ENCODE measurements at places on chromosomes 12 and 14. TPM values are rescaled to one million over a fixed set of nuclear protein-coding genes. Genes with fewer than 3 reads are reported as not detected.
A peak's percentile ranks its signal among the peaks of the same experiment; 100 is the strongest.

DNA sequence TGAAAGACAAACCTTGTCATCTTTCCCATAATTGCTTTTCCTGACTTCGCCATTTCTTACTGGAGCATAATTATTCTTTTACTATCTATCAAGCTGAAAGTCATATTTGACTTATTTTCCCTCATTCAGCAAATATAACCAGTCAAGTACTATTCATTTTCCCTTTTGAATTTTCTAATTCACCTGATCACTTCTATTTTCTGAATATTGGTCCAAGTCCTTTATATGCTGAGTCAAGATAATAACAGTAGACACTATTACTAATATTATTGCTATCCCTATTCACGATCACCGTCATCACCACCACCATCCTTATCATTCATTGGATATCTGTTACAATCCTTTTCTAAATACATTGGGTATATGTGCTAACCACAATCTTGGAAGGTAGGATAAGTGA, 728.0 kb downstream of the NOVA1 start:
- DNase-seq: no peak

DNA sequence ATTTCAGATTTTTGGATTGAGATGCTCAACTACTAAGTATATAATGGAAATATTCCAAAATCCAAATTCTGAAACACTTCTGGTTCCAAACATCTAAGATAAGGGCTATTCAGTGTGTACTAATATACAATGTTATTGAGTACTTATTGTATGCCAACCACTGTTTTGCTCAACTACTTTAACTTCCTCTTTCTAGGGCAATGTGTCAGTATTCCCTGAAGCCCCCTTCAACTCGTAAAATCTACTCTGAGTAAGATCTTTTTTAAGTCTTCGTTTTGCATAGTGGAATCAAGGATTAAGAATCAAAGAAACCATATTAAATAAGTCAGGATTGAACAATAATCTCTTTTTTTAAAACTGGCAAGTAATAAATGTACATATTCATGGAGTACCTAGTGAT, 45.5 kb downstream of the SPATA7 start:
- no peak for DNase-seq

R3HDM2 gene
- total RNA-seq: 39.6 TPM

DNA sequence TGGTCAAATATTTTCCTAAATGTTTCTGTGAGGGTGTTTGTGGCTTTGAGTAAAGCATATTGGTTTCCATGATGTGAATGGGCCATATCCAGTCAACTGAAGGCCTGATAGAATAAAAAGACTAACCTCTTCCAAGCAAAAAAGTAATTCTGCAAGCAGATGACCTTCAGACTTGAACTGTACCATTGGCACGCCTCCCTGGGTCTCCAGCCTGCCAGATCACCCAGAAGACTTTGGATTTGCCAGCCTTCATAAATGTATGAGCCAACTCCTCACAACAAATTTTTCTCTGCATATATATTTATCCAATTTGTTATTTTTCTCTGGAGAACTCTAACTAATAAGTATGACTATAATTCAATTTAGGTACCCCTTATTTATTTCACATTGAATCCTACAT, 190.3 kb downstream of the KIF21A start:
- no peak for DNase-seq

TMTC2 gene
- total RNA-seq: 0.72 TPM

RNASE3 gene
- not detected for total RNA-seq

DNA sequence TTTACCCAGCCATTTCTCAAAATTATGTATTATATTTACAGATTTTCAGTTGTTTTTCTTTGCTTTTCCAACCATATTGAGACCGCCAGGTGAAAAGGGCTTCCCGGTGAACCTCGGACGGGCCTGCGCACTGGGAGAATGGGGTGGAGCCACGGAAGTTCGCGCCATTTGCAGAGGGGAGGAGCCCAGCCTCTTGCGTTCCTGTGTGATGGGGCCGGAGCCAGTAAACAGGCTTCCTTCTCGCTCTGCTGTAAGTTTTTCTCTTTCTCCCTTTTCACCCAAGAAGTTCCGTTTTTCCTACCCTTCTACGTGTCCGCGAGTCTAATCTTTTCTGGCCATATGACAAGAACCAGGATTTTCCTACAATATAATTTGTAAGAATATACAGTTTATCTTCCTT, 1108.8 kb upstream of the SEL1L start:
- no peak for DNase-seq

DNA sequence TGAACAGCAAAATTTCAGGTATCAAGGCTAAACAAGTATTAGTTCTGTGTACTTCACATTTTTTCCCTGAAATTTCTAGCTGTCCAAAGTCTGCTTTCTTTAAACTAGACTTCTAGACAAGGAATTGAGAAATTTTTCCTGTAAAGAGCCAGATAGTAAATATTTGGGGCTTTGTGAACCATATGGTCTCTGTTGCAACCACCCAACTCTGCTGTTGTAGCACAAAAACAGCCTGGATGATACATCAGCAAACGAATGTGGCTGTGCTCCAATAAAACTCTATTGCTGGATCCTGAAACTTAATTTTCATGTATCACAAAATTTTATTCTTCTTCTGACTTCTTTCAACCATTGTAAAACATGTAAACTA, 96.0 kb upstream of the SLC38A4 start:
- peak; percentile 19 for DNase-seq

KRT8 gene
- total RNA-seq: 41.4 TPM

DNA sequence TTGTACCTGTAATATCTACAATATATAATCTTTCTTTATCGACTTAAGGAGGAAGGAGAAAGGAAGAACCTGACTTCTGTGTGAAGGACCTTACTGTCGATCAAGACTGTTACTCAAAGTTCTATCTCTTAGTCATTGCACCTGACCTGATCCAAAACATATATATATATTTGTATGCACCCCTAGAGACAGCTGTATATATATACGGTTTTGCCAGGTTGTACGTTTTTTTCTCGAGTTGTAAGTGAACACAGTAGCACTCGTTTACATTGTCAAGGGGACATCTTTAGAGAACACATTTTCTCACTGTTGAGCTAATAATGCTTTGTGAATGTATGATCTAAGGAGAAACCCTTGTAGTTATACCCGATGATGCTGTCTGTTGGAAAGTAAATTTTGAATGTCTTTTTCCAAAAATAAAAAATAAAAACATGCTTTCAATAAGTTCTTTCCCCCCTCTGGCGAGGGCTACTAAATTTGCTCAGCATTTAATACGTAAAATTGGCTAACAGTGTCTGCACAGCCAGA, 536 bp upstream of the SLC35E3 start:
- DNase-seq: no peak

CLEC1B gene
- total RNA-seq: not detected

GRCh38 chr12:106865683-106866082, 90.0 kb upstream of the TMEM263 start:
- DNase-seq: no peak

CLEC4A gene
- total RNA-seq: 0.18 TPM

VTI1B gene
- 173 TPM for total RNA-seq

GRCh38 chr12:104490850-104491249, 34.1 kb downstream of the CHST11 start:
- no peak for DNase-seq

B4GALNT3 gene
- not detected for total RNA-seq

DNA sequence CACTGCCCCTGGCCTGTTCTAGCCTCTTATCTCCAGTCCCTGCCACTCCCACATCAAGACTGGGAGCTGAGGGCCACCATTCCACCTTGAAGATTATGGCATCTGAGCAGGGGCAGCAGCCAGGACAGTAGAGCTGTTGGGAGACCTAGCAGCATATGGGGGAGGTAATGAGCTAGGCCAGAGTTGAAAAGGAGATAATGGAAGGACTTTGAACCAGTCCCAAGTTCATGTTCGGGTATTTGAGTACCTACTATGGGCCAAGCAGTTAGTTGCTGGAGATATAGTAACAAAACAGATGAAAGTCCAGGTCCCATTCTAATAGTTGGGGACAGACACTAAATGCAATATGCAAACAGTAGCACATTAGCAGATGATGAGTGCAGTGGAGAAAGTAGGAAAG, 151.5 kb downstream of the PLXNC1 start:
- no peak for DNase-seq

LRRC43 gene
- not detected for total RNA-seq

- no peak for DNase-seq
Observed at GRCh38 chr14:79852950-79853744, 358.2 kb downstream of the DIO2 start.

- no peak for DNase-seq
Observed at GRCh38 chr14:69980457-69981425, 101.5 kb downstream of the SMOC1 start.

- no peak for DNase-seq
Observed at GRCh38 chr12:6612247-6612646, 5.1 kb upstream of the CHD4 start.

RNF41 gene
- total RNA-seq: 67.5 TPM

RPL10L gene
- not detected for total RNA-seq

SAMD15 gene
- total RNA-seq: 1.5 TPM

DNA sequence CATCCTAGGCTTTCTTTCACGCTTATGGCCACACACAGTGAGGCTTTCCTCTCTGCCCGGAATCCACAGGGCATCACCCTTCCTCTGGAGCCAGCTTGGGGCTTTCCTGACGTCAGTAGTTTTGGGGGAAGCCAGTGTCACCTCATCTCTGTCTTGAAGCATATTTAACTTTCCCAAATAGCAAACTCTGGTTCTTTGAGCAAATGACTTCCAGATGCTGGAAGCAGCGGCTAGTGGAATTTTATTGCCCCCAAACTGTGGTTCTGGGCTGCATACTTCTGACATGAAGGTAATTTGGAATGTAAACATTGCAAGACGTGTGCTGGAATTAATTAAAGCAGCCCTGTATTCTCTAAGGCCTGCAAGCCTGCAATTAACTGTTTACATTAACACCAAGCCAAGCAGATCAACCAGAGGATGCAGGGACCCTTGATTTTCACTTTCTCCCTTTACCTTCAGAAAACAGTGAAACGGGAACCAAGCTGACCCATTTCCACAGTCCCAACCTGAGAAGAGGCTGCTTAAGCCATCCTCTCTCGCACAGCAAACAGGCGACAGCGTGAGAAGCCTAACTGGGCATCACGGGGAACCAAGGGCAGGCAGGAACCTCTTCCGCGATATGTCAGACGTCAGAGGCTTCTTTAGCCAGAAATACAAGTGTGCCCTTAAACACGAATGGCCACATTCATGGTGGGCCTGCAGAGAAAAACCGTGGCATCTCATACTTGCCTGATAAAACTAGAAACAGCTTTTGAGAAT, 258.4 kb downstream of the CACNA1C start:
- DNase-seq: peak; percentile 77

SYCP3 gene
- total RNA-seq: not detected

- DNase-seq: no peak
Observed at GRCh38 chr14:21974741-21975140, 301.1 kb upstream of the OR4E1 start.

DNA sequence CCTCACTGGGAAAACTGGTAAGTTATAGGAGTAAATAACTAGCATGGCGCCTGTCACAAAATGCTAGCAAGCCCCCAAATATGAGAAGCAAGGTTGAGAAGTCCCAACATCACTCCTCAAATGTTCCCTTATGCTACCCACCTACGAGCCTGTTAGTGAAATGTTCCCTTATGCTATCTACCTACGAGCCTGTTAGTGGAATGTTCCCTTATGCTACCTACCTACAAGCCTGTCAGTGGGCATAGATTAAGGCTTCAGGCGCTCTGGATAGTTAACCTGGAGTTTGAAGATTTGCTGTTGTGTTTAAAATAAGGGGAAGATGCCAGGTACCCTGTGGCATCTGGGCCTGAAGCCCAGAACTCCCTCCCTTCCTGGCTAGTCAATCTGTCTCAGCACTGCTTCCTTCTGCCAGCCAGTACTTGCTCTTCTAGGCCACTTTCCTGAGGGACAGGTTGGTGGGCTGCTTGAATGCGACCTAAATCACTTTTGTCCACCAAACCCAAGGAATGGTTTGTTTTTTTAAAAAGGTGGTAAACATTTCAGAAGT, 67.1 kb upstream of the SINHCAF start:
- no peak for DNase-seq

- DNase-seq: no peak
Observed at GRCh38 chr12:66602483-66603143, 76.3 kb downstream of the GRIP1 start.

PPP1R1A gene
- not detected for total RNA-seq

DNA sequence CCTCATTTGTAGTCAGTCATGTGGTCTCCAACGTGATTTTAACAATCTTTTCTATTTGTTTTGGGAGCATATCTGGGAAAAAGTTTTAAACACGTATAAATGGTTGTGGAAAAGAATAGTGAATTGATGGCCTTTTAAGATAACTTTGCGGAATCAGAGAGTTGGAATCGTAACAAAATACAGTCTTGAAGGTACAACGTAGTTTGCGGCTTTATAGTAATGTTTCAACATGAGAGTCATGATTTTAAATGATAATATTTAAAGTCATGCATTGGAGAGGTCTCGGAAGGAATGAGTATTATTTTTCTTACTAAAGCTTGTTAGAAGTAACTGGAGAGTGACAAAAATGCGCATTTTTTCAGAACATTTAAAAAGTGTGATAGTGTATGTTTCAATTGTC, 1.6 kb downstream of the AEBP2 start:
- DNase-seq: no peak

- DNase-seq: no peak
Observed at GRCh38 chr12:4899364-4899763, 10.3 kb upstream of the KCNA1 start.

FNTB gene
- 14.1 TPM for total RNA-seq

DNA sequence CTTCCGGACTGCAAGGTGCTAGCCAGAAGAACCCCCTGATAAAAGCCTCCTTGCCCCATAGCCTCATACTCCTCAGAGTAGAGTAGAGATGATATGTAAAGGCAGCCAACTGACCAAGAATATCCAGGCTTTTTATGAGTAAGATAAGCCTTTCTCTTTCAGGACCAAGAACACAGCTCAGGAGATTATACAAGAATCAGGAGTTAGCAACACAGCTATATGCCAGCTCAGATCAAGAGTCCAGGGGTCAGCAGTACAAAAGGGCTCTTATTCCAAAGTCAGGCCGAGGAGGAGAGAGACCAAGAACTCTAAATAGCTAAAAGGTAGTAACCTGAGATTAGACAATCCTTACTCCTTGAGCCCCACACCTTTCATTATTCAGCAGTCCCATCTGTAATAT, 135.3 kb downstream of the BTG1 start:
- DNase-seq: no peak

DNA sequence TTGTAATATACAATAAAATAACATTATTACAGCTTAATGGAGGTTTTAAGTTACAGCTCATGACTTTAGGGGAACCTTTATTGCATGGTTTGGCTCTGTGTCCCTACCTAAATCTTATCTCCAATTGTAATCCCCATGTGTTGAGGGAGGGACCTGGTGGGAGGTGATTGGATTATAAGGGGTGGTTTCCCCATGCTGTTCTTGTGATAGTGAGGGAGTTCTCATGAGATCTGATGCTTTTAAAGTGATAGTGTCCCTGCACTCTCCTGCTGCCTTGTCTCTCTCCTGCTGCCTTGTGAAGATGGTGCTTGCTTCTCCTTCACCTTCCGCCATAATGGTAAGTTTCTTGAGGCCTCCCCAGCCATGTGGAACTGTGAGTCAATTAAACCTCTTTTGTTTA, 132.1 kb upstream of the SYT1 start:
- DNase-seq: no peak

GPR65 gene
- not detected for total RNA-seq

ADAM21 gene
- total RNA-seq: 0.31 TPM

Data from HFFc6 (cell line).